SHP77 (cell line): ENCODE measurements at places on chromosomes 5 and 9.

GRCh38 chr5:39442991-39443390, 18.2 kb upstream of the DAB2 start:
- DNase-seq = no peak

- DNase-seq = no peak
Observed at GRCh38 chr5:35246900-35247647, 16.8 kb upstream of the PRLR start.

- no peak for DNase-seq
Observed at GRCh38 chr5:140222416-140222815, 47.4 kb downstream of the CYSTM1 start.

GRCh38 chr5:75051217-75051751, 1.1 kb downstream of the GCNT4 start:
- DNase-seq = no peak

- no peak for DNase-seq
Observed at GRCh38 chr9:32500768-32501167, 25.2 kb downstream of the RIGI start.

DNA sequence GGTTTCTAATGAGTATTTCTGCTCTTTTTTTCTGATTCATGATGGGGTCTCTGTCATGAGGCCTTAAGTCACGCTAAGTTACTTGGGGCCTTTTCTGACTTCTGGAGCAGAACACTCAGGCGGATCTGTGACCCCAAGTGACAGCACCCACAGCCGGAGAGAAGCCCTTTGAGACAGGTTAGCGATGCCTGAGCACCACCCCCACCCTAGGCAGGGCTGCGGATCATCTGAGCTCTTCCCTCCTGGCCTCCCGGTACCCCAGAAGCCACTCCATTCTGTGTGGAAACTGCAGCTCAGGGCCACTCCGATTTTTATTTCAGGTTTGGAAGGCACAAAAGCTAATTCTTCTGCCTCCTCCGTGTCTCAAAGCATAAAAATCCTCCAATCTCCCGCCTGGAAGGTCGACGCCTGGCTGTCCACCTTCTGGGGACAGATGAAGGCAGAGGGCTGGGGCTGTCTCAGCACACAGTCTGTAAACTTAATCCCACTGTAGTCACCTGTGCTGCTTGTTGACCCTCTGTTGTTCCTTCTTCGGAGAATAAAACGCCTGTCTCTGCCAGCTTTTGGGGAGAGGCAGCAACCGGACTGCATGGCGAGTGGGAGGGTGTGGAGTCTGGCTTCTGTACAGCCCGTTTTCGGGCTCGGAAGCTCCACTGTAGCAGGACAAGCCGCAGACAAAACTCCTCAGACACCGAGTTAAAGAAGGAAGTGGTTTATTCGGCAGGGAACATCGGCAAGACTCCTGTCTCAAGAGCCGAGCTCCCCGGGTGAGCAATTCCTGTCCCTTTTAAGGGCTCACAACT, 88.8 kb downstream of the SPRY4 start:
- DNase-seq = no peak

DNA sequence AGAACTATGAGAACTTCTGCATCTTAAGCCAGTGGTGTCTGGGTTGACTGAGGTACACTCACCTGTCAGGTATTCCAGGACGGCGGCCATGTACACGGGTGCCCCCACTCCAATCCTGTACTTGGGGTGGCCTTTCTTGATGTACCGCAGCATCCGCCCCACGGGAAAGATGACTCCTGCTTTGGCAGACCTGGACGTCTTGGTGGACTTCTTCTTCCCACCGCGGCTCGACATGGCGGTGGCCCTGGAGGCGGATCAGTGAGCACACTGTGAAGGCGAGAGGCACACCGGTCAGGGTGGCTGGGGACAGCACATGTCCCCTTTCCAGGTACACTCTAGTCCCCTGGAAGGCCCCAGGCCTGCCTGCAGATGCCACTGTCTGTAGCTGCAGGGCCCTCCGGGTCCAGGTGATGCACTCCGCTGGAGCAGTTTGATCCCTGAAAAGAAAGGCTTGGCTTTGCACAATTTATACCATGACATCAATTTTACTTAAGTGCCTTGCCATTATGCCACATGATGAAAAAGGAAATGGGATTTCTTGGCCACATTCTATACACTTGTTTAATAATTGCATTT, 10.1 kb downstream of the MACROH2A1 start:
- DNase-seq = no peak

DNA sequence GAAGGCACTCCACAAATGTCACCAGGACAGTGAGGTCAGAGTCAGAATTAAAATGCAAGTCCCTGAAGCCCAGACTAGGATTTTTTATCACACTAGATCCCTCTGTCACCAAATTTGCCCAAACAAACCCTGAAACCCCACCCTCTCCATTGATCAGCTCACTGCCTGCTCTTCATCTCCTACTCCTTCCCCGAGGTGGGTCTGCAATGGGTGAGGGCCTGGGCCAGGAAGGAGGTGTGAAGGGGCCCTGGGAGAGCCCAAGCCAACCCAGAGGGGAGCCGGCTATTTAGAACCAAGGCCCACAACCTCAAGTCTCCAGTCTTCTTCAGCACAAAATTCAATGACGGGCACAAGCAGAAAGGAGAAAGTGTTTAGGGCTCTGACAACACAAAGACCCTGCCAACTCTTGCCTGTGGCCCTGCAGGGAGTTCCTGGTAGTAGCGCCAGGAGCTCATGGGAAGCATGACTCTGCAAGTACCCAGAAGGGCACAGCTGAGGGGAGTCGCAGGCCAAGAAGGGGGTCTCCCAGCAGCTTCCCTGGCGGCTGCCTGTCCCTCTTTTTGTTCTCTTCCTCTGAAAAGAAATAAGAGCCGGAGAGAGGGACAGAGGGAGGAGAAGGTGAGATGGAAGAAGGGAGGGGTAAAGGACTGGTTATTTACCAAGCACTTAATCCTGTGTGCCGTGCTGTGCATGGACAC, 5.5 kb downstream of the FOXI1 start:
- no peak for DNase-seq

DNA sequence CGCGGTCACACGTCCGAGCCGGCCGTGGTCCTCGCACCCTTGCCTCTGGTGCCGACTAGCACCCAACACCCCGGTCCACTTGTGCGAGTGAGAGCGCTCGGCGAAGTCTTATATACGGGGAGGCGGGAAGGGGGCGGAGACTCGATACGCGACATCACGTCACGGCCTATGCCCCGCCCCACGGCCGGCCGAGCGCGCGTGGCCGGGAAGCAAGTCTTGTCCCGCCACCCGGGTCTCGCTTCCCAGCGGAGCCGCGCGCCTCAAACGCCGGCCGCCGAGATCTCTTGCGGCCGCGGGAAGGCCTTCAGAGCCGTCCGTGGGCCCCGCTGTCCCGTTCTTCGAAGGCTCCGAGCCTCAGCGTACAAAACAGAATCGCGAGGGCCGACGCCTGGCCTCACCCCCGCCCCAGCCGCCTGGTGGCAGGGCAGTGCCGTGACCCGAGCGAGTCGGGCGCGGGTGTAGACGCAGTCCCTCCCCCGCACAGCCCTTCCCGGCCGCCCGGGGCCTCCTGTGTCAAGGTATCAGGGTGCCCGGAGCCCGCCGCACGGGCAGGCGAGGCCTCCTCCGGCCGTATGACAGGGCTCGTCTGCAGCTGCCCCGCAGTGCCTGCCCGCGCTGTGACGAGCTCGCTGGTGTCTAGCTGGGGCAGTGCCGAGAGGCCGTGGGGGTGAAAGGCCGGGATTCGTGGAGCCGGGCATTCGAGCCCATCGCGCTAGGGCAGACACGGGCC, at the start of gene PLK2:
Gene PLK2, minus strand, starts transcription at position 85 of the 730 bp plus-strand sequence. CDS start 127 bp downstream, outside the sequence.
- peak; percentile 77 for DNase-seq

DNA sequence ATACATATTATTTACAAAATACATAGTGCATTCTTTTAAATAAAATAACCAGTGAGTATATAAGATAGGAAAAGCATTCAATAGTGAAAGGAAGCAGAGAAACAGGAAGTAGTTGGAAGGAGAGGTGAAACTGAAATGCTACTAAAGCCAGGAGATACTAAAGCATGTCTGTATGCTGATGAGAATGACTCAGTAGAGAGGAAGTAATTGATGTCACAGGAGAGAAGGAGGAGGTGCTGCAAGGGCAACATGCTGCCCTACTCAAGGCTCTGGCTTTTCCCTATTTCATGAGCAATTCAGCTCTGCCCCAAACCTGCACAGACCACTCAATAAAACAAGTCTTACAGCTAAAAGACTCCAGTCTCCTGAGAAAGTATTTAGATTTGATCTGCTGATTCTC, 108.5 kb upstream of the TXNDC8 start:
- no peak for DNase-seq
